ENCODE measurements at places on chromosomes 6 and 20.

DNA sequence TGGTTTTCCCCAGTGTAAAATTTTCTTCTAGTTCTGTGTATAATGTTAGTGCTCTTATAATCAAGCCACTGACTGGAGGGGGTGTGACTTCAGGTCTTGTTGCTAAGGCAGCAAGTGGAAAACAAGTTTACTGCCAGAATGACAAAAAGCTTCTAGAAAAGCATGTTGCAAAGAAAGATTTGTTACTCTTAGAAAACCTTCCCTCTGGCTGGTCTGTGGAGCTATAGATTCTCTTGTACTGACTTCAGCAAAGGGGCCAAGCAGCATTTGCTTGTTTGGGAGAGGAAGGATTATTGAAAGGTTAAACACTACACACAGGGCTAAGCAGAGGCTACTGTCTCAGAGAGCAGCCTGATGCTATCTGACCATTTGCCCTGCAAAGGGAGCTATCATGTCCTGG, 288.8 kb downstream of the BTBD9 start:
- DNase-seq = peak; percentile 52

GRCh38 chr6:8383584-8383983, 51.8 kb downstream of the SLC35B3 start:
- DNase-seq = no peak

GRCh38 chr20:32473231-32474008, 111.7 kb downstream of the NOL4L start:
- DNase-seq = peak; percentile 40

DNA sequence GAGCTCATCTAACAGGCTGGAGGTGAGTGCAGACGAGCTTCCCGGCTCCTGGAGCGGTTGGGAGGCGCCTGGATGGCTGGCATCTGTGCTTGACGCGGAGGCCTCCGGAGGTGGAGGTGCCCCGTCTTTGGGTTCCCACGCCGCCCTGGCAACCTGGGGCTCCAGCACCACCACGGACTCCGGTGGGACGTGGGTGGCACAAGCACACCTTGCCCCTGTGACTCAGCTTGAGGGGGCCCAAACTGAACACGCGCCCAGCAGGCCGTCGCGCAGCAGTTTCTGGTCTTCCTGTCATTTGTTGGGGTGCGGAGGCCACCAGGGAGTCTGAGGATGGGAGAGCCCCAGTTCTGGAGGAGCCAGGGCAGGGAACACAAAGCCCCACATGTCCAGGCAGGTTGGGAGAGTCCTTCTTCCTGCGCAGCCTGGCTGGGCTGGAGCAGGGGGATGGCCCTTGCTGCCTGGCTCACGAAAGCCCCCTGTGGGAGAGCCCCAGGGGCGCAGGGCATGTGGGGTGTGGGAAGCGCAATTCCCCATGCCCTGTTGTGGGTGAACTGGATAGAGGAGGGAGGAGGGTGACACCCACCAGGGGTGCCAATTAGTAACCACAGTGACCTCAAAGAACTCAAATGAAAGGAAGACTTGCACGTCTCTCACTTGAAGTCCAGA, 1378.6 kb upstream of the DEFB115 start:
- DNase-seq = no peak

- DNase-seq = no peak
Observed at GRCh38 chr6:16717275-16717942, 43.9 kb downstream of the ATXN1 start.

- DNase-seq = no peak
Observed at GRCh38 chr6:140708441-140708840, 1334.0 kb upstream of the CITED2 start.

- peak; percentile 24 for DNase-seq
Observed at GRCh38 chr20:47677635-47678453, 107.4 kb downstream of the SULF2 start.

DNA sequence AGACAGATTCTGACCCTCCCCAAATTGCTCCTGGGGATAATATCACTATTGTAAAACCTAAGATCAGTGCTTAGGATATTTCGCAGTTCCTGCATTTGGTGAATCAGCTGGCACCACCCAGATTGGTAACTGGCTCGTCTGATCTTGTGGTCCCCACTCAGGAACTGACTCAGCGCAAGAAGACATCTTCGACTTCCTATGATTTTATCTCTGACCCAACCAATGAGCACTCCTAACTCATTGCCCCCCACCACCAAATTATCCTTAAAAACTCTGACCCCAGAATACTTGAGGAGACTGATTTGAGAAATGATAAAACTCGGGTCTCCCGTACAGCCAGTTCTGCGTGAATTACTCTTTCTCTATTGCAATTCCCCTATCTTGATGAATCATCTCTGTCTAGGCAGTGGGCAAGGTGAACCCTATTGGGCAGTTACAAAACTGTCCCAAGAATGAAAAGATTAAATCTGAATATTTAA, 55.7 kb upstream of the PRND start:
- DNase-seq = no peak
